ENCODE measurements at places on chromosomes 6 and 20.

DNA sequence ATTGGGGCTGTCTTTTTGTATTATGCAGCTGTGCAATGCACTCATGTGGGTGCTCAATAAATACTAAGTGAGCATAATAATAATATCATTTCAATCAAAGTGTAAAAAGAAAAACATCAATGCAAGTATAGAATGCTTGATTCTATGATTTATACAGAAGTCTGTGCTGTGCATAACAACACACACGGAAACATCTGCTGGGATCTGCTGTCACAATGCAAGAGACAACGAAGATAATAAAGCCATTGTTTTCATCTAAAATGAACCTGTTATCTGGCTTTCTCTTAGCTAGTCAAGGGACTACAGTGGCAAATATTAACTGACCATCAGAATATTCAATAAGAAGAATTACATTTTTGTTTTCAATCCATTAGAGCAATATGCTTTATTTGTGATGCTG is 1156.9 kb upstream of the MAP3K7 start:
- no peak for DNase-seq

DNA sequence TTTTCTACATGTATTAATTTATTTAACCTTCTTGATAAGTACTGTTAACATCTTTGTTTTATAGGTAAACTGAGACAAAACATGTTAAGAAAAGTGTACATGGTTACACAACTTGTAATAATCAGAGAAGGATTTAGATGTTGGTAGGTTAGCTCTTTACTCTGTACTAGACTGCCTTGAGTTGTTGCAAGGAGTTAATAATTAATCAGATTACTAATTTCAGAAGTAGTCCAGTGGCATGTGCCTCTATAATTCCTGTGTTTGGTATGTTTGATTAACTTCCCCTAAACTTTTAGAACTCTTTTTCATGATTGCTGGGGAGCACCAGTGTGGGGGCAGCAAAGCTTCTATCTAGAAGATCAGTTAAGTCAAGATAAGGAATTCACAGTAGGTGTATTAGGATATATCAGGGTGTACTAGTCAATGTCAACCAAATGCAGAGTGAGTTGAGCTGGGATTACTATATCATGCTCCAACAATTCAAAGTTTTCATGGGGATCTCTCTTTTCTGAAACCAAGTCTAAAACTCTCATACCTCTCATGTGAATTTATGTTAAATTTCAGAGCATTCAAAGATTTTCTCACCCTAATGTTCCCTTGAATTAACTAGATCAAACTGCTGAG is 129.7 kb upstream of the AHI1 start:
- DNase-seq, result no peak

DNA sequence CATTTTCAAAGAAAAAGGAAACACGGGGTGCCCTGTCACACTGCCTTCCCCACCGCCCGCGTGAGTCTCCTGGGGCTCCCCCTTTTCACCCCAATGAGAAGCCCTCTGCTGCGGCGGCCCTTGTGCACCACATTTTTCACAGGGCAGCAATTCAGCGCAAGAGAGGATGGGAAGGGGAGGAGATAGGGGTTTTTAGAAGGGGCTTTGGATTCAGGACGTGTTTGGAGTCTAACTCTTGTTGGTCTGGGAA is 726 bp upstream of the ARFGEF3 start:
- no peak for DNase-seq

GRCh38 chr20:38007526-38007925 is 25.7 kb downstream of the TTI1 start:
- DNase-seq, result no peak

DNA sequence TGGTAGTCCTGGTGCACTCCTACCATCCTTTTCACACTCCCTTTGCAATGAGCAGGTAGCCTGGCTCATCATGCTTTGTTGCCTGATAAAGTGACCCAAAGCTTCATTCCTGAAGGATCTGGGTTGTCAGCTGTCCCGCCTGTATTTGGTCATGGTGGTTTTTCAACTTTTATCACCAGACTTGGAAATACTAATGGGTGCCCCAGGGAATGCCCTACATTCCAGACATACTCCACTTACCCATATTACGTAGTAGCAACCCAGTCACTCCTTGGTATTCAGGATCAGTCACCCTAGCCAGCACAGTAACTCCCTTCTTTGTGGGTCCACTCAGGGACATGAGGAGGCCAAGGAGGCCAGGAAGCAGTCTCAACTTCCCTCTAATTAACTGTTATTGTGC is 199.2 kb downstream of the MAFB start:
- no peak for DNase-seq

DNA sequence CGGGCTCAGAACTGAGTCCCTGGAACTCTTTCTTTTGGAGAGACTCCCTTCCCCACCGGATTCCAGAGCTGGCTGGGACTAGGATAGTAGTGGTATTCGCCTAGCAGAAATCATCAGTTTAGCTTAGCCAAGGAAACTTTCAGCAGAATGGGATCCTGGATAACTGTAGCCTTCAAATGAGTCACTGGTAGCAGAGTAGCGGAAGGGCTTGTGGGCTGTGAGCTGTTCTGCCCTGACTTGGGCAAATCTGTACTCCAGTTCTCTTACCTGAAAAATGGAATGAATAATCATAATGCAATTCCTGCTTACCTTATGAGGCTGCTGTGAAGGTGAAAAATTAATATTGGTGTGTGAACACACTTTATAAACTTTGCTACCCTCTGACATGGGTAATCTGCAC is 244.3 kb upstream of the CHD6 start:
- DNase-seq, result no peak

DNA sequence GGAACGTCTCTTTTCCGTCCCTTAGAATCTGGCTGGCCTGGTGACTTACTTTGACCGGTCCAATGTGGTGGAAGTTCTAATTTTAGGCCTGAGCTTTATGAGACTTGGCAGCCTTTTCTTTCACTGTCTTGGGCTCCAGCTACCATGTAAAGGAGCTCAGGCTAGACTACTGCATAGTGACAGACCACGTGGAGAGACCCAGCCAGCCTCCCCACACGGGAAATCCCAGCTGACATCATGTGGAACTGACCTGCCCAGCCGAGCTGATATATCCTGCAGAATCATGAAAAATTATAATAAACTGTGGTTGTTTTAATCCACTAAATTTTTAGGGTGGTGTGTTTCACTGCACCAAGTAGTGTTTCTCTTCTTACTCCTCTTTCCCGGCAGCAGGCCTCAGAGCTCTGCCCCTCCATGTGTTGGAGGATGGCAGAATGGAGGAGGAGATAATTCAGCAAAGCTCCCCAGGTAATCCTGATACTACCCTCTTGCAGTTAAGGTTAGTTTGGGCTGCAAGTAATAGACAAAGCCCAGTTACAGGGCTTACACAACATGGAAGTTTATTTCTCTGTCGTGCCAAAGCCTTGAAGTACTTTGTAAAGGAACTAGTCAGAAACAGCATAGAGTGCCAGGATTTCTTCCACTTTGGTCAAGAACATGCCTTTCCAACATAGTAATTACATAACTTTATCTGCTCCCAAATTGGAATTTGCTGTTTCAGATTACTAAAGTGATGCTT is 87.5 kb downstream of the SH3BGRL2 start:
- no peak for DNase-seq

DNA sequence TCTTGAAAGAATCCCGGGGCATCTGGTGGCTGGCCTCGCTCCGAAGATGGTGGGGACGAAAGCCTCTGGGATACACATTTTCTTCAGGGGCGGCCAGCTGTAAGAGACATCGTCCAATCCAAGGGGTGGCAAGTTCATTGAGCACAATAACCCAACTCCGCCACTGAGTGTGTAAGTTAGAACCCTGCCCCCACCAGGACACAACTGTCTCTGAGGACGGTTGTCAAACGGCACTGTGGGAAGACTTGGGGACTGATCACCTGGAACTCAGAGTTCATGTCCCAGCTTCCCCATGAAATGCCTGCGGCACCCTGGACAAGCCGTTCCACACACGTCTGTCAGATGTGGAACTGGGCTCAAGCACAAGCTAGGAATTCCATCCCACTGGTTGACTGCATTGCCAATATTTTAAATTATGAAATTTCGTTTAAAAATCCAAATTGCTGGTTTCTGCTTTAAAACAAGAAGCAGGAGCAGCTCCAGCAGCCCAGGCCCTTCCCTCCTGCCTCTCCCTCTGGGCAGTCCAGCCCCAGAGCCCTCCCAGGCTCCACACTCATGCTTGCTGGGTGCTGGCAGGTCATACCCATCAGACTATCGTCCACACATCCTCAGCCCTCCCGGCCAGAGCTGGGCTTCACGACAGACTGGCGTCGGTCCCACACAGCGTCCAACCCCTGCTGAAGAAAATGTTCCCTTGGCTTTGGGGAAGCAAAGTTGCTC is 80.9 kb upstream of the AFDN start:
- DNase-seq, result peak; percentile 57

Data from psoas muscle (tissue), 8 donors.